ENCODE measurements at places on chromosomes 3 and 15.
A peak's percentile ranks its signal among the peaks of the same experiment; 100 is the strongest.

- H3K27me3 ChIP-seq: no peaks in the 10 kb centered on the region
- H3K27ac ChIP-seq: no peak overlapping the region
- no peaks in the 10 kb centered on the region for H3K4me1 ChIP-seq
- no peak overlapping the region for H3K4me3 ChIP-seq
- no peaks in the 10 kb centered on the region for H3K36me3 ChIP-seq
- no peak for DNase-seq
Observed at GRCh38 chr3:55698831-55699230, 211.7 kb upstream of the WNT5A start.

GRCh38 chr3:107220538-107220937 lies 156.7 kb upstream of the CCDC54 start:
- no peak for DNase-seq
- H3K4me1 ChIP-seq: no peaks in the 10 kb centered on the region
- no peaks in the 10 kb centered on the region for H3K27me3 ChIP-seq
- H3K4me3 ChIP-seq: no peak overlapping the region

DNA sequence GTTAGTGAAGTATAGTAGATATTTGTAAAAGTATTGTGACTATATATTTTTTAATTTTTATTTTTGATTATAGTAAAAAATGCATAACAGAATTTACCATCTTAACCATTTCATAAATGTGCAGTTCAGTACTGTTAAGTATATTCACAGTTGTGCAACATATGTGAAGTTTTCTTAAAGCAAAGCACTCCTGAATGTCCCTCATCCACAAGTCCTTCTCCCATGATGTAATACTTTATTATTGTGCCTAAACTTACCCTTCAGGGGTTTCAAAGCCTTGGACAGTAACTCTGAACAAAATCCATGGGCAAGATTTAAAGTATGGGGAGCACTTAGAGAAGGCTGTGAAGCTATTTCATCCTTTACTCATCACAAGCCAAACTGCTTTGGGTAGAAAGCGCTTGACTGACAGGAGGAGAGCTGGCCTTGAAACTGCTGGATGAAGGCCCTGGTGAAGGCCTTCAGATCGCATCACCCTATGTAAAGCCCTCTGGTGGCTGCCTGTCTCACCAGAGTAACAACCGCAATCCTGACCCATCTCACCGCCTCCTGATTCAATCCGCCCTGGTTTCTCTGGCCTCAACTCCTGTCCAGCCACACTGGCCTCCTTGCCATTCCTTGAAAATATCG lies 28.0 kb downstream of the LSM3 start:
- no peak overlapping the region for H3K4me3 ChIP-seq
- H3K36me3 ChIP-seq: no peaks in the 10 kb centered on the region
- H3K4me1 ChIP-seq: no peaks in the 10 kb centered on the region

DNA sequence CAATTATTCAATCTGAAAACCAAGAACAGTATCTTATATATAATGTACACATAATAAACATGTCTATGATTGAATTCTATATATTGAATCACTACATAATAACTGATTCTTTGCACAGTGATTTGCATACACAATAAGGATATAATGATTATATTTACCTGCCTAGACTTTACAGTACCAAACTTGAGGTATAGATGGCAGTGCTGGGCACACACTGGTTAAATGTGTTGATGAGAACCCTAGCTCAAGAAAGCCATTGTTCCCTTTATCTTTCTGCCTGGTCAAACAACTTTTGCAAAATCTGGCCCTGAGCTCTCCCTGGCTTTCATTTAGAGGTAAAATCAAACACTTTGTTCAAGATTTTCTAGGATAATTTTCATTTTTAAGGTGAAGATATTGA lies 697.7 kb downstream of the TUSC7 start:
- no peak overlapping the region for H3K4me3 ChIP-seq
- H3K4me1 ChIP-seq: peaks cover 3% of the 10 kb centered on the region
- H3K27me3 ChIP-seq: no peaks in the 10 kb centered on the region
- no peaks in the 10 kb centered on the region for H3K36me3 ChIP-seq

GRCh38 chr3:181230258-181230657 lies 240.7 kb upstream of the DNAJC19 start:
- H3K27ac ChIP-seq: no peak overlapping the region
- peak; percentile 6 for DNase-seq
- H3K4me1 ChIP-seq: no peaks in the 10 kb centered on the region
- no peak overlapping the region for H3K4me3 ChIP-seq
- H3K27me3 ChIP-seq: peaks cover 23% of the 10 kb centered on the region

DNA sequence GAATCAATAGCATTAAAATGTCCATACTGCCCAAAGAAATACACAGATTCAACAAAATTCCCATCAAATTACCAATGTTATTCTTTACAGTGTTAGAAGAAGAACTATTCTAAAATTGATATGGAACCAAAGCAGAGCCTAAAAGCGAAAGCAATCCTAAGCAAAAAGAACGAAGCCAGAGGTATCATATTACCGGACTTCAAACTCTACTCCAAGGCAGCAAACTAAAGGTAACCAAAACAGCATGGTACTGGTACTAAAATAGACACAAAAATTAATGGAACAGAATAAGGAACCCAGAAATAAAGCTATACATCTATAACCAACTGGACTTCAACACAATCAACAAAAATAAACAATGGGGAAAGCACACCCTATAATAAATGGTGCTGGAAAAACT lies 167.5 kb downstream of the ADAMTS9 start:
- no peak for DNase-seq
- no peaks in the 10 kb centered on the region for H3K4me1 ChIP-seq
- no peak overlapping the region for H3K27ac ChIP-seq
- H3K36me3 ChIP-seq: no peaks in the 10 kb centered on the region
- H3K27me3 ChIP-seq: no peaks in the 10 kb centered on the region

DNA sequence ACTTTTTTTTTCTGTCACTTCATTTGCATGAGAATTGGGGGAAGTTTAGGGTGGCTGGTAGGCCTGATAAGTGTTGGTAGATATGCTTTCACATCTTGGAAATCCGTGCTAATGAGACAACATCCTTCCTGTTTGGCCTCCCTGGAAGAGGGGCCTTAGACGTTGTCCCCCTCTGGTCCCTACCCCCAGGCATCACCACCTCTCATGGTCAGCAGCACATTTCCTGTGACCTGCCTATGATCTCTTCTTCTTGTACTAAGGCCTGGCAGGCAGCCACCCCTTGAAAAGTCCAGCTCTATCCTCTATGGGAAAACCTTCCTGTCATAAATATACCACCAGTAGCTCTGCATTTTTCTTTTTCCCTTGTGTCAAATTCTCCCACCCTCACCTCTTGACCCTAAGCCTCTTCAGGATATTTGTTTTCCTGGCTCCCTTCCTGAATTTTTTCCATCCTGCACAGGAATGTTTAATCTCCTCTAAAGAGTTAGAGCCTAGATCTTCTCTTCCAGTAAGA lies 107.8 kb downstream of the SNRK start:
- no peaks in the 10 kb centered on the region for H3K4me1 ChIP-seq
- no peak overlapping the region for H3K27ac ChIP-seq
- no peaks in the 10 kb centered on the region for H3K27me3 ChIP-seq

DNA sequence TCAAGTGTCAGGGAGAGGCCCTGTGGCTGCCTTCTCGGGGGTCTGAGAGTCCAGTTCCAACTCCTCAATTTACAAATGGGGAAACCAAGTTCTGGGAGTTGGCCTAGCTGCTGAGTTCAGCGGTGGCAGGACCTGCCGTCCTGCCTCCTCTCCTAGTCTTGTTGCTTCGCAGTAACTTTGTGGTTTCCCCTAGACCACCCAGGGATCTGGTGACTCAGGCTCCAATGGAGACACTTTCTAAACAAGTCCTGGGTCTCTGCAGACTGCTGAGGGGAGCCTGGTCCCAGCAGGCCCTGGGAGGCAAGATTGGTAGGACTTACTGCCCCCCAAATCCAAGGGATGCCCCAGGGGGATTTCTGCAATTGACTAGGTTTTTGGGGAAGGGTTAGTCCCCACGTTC lies 83.6 kb downstream of the SMAD6 start:
- H3K27me3 ChIP-seq: no peaks in the 10 kb centered on the region
- H3K36me3 ChIP-seq: peaks cover 7% of the 10 kb centered on the region
- DNase-seq: no peak

DNA sequence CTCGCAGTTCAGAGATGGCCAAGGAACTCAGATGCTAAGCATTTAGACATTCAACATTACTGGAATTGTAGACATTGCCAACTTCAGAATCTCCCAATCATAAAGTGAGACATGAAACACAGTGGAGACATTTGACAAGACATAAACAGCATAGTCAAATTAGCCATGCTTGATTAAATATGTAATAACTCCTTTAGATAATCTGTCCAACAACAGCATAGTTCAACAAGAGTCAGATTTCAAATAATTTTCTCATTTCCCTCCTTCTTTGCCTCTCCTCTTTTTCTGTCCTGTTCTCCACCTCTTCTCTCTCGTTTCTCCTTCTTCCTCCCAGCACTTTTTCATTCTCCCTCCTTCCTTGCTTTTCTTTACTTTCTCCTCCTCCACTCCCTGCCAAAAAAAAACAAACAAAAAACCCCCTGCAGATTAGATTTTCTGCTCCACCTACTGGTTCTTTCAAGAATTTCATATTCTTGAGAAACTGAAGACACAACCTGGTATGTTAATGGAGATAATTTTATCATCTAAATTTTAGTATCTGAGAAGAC lies 20.2 kb downstream of the CPOX start:
- H3K4me3 ChIP-seq: no peak overlapping the region
- peak; percentile 55 for DNase-seq
- no peaks in the 10 kb centered on the region for H3K27me3 ChIP-seq
- H3K27ac ChIP-seq: no peak overlapping the region
- peaks cover 9% of the 10 kb centered on the region for H3K36me3 ChIP-seq

- H3K4me1 ChIP-seq: no peaks in the 10 kb centered on the region
- no peak for DNase-seq
- H3K27ac ChIP-seq: no peak overlapping the region
- H3K4me3 ChIP-seq: no peak overlapping the region
- H3K36me3 ChIP-seq: no peaks in the 10 kb centered on the region
- no peaks in the 10 kb centered on the region for H3K27me3 ChIP-seq
Observed at GRCh38 chr15:65311760-65312159, 7.3 kb downstream of the RNU5B-1 start.

- H3K4me1 ChIP-seq: no peaks in the 10 kb centered on the region
- no peaks in the 10 kb centered on the region for H3K27me3 ChIP-seq
- H3K4me3 ChIP-seq: no peak overlapping the region
- H3K27ac ChIP-seq: no peak overlapping the region
Observed at GRCh38 chr3:48652923-48653715, 9.6 kb downstream of the CELSR3 start.

DNA sequence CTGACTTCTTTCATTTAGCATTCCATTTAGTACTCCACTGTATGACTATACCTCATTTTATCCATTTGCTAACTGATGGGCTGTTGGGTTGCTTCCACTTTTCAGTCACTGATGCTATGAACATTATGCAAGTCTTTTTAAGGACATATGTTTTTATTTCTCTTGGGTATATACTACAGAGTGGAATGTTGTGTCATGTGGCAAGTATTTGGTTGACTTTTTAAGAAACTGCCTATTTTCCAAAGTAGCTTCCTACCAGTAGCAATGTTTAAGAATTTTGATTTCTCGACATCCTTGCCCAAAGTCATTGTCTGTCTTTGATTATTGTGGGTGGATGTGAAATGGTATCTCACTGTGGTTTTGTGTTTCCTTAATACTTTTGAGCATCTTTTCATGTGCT lies 110.1 kb upstream of the TPM1 start:
- H3K27ac ChIP-seq: no peak overlapping the region
- H3K36me3 ChIP-seq: no peaks in the 10 kb centered on the region
- peaks cover 4% of the 10 kb centered on the region for H3K4me1 ChIP-seq
- no peak overlapping the region for H3K4me3 ChIP-seq
- no peaks in the 10 kb centered on the region for H3K27me3 ChIP-seq
- no peak for DNase-seq

DNA sequence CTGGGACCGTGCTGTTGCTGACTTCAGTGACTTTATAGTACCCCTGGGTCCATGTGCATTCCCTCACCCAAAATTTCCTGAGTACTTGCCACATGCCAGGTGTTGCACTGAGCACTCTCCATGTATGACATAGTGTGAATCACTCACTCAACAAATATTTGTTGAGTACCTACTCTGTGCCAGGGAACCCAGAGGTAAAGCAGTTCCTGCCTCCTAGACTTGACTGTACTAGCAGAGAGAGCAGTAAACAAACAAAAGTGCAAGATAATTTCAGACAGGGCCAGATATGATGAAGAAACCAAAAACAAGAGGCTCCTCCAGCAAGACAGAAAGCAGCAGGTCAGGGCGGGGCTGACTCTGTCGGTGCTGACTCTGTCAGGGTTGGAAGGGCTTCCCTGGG lies 12.2 kb downstream of the TGM4 start:
- no peak for DNase-seq
- no peak overlapping the region for H3K27ac ChIP-seq
- no peaks in the 10 kb centered on the region for H3K36me3 ChIP-seq
- H3K4me1 ChIP-seq: no peaks in the 10 kb centered on the region

DNA sequence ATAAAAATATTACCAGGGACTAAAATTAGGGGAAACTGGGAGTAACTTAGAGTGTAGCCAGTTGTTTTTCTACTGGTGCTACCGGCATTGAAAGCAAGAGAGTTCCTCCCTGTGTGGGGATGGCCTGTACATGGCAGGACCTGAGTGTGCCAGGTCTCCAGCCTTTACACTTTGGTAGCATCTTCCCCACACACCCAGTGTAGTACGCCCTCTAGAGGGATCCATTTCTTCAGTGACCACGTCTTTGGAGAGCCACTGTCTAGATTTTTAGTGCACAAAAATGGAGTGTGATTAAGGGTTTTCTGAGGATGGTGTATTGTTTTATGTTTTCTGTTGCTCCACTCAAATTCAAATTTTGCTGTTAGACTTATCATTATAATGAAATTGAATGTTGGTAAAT lies 507.0 kb upstream of the TPRG1 start:
- no peaks in the 10 kb centered on the region for H3K4me1 ChIP-seq
- no peak overlapping the region for H3K27ac ChIP-seq
- H3K36me3 ChIP-seq: no peaks in the 10 kb centered on the region
- no peak overlapping the region for H3K4me3 ChIP-seq

GRCh38 chr3:106348139-106348690 lies 479.4 kb upstream of the CBLB start:
- no peak overlapping the region for H3K4me3 ChIP-seq
- H3K4me1 ChIP-seq: peaks cover 3% of the 10 kb centered on the region
- no peak overlapping the region for H3K27ac ChIP-seq

DNA sequence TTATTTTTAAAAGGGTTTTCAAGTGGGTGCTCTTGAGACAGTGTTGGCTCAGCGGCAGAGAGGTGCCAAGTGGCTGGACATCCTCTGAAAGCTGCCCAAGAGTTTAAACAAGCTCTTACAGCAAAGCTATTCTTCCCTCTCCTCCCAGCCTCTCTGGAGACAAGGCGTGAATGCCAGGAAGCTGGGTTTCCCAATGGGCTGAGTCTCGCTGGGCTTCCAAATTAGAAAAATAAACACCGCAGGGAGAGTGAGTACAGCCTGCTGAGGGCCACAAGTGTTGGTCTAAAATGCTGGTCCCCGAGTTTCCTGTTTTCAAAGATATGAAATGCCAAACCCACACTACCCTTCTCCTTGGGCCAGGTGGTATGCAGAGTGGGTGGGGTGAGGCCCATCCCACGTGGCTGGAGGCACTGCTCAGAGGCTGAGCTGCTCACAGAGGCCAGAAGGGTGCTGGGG lies 36.4 kb downstream of the ZDHHC3 start:
- H3K4me3 ChIP-seq: no peak overlapping the region
- DNase-seq: no peak
- peak overlapping the region; percentile 30 for H3K27ac ChIP-seq
